ENCODE measurements at places on chromosomes 7 and 10.

GRCh38 chr7:91557789-91558404 is 293.7 kb downstream of the FZD1 start:
- peak; percentile 80 for DNase-seq

DNA sequence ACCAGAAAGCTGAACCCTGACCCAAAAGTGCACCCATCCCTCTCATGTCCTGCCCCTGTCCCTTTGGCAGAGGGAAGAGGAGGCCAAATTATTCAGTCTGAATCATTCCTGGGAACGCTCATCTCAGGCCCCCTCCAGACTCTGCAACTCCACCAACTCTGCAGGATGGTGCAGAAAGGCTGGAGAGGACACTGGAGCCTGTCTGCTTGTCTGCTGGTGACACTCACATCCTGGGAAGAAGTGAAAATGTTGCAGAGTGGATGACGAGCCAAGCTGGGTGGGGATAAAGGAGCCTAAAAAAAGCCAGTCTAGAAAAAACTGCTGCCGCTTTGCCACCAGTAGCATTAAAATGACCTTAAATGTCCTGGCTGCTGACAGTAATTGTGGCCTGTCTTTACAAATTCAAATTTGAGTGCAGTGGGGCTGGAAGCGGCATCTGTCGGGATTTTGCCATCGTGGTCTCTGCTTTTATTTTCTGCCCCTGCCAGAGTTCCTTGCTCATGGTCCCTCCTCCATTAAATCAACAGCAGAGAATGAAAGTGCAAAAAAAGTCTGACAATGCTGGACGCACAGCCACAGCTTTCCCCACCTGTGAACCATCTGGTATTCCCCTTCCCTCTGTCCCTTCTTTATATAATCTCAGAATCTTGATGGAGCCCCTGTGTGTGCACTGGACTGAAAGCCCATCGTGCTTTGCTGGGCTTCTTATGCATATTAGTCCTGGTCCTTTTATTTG is 63.9 kb downstream of the STK17A start:
- peak; percentile 79 for DNase-seq

GRCh38 chr7:47241112-47242065 is 340.5 kb downstream of the TNS3 start:
- peak; percentile 17 for DNase-seq

DNA sequence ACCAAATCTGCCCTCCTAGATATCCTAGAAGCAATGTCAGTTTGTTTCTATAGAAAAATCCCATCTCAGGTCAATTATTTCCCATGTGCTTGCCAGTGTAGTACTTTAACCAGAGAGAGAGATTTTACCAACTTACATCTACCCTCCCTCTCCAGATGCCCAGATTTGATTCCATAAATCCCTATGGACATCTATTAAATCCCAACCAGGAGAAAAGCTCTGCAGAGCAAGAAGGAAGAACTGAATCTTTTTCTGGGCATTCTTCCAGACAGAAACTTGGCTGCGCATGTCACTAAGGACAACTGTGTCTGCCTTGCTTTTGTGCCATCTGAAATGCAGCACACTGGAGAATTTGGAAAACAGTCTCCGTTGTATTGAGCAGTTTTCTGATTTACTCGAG is 597.6 kb downstream of the SORCS1 start:
- no peak for DNase-seq

- DNase-seq = no peak
Measured at GRCh38 chr7:123237-123636, 69.1 kb upstream of the FAM20C start.

All from kidney capillary endothelial cell (primary cell).